ENCODE measurements at places on chromosomes 7 and 10.

GRCh38 chr10:86311190-86311589 lies 55.4 kb downstream of the GRID1 start:
- no peak for DNase-seq

DNA sequence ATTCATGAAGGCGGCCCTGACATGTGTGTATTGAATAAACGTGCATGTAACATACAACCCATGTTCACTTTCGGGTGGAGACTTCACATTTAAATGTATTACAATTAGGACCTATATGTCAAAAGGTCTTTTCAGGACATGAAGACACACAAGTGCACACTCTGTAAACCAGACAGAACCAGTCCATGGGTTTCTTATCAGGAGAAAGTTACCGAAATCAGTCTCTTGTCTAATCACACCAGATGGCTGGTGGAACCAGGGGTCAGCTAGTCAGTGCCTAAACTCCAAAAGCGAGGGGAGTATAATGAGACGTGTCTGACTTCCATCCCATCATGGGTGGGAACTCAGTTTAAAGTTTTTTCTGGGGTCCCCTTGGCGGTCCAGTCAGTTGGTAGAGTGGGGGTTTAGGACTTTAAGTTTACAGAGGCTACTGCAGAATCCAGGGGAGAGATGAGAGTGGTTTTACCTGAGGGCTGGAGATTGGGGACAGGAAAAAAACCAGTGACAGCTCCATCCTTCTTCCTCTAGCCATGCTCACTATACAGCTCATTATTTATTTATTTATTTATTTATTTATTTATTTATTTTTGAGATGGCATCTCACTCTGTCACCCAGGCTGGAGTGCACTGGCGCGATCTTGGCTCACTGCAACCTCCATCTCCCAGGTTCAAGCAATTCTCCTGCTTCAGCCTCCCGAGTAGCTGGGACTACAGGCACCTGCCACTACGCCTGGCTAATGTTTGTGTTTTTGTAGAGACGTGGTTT lies 251.3 kb upstream of the LYZL1 start:
- DNase-seq = no peak

DNA sequence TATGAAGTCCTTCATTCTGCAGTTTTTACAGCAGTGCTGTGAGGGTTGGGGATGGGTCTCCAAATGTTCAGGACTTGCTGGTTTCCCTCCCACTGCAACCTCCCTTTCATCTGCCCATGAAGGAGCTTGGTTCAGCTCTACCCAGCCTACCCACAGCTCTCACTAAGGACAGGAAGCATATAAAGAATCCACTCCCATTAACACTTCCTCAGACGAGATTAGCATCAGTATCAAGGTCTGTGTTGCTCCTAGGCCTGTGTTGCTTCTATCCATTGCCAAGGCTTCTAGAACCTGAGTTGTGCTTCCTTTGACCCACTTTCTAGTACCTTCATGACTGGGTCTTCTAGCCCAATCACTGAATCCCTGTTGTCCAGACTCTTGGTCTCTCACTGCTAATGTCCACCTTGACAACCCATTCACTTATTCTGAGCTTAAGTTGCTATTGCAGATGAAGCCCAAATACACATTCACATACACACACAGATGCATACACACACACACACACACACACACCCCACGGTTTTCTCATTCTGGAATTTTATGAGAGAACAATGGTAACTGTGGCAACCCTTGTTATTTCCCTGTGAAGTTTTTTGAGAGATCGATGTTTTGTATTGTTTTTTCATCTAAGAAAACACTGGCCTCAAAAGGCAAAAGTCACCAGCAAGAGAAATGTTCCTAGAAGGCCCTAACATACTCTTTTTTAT lies 248.1 kb downstream of the MTERF1 start:
- no peak for DNase-seq

DNA sequence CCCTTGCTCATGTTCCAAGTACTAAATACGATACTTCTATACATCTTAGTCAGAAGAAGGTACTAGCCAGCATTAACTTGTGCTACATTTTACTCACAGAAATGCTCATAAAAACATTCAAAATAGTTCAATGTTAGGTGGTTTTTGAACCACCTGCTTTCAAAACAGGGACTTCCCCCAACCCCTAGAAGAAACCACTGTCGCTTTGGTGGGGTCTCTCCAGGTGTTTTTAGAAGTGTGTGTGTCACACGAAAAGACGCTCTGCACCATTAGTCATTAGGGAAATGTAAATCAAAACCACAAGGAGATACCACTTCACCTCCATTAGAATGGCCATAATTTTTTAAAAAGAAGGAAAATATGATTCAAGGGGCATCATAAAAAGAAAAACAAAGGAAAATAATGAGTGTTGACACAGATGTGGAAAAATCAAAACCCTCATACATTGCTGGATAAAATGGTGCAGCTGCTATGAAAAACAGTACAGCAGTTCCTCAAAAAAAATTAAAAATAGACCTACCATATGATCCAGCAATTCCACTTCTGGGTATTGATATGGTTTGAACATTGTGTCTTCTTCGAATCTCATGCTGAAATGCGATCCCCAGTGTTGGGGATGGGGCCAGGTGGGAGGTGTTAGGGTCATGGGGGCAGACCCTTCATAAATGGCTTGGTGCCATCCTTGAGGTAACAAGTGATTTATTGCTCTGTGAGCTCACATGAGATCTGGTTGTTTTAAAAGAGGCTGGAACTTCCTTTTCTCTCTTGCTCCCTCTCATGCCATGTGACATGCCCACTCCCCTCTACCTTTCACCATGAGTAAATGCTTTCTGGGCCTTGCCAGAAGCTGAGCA lies 74.2 kb downstream of the MALSU1 start:
- peak; percentile 30 for DNase-seq

GRCh38 chr7:45495618-45496017 lies 78.5 kb upstream of the ADCY1 start:
- DNase-seq = no peak

GRCh38 chr10:124523901-124524300 lies 62.3 kb downstream of the LHPP start:
- peak; percentile 50 for DNase-seq

GRCh38 chr10:72126184-72126871 lies 38.0 kb upstream of the SPOCK2 start:
- peak; percentile 60 for DNase-seq

DNA sequence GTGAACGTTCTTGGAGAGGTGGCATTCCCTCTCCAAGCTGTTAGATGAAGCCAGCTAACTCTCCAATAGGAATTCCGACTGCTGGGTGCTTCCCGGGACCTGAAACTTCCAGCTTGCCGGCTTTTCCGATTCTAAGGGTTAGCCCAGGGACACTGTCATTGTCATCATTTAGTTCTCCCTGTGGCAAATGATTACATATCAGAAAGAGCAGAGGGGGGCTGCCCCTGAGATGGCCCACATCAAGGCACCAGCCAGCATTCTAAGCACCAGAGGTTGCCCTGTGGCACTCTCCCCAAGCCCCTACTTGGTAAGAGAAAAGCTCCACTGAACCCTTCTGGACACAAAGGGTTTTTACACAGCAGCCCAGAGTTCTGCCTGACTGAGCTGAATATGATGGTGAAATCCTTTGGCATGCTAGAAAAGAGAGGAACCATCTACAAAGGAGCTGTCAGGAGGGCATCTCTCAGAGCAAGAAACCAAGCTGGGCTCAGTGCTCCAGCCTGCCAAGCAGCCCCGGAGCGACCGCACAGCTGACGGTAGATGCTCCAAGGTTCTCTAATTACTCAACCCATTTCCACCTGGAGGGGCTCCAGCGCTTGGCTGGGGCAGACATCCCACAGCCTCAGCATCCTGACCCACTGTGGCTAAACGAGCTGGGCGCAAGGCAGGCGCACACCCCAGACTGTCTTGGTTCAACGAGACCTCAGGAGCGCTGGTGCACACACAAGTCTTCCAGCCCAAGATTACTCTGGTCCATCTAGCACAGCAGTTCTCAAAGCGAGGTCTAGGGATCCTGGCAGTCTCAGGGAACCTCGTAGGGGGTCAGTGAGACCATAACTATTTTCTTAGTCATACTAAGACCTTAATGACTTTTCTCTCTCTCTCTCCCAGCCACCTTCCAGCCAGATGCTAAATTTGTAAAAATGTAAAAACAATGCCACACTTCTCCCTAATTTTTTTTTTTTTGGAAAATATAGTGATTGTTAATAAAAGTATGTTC lies 160.5 kb downstream of the GFRA1 start:
- no peak for DNase-seq

DNA sequence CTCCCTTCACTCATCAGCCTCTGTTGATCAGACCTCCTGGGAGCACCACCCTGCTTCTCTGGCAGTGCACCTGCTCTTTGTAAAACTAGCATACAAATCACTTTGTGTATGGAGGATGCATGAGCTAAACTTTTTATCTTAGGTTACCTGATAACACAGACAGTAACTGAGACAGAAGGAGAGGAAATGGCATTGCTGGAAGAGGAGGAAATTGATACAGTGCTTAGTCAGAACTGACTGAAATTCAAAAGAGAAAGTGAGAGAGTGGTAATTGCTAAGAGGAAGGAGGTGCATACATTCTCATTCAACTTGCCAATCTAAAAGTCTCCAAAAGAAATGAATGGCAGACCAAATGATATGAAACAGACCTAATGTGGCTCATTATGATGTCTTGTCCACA lies 1120.7 kb downstream of the GATA3 start:
- DNase-seq = no peak

GRCh38 chr10:62696798-62697197 lies 107.7 kb upstream of the ADO start:
- no peak for DNase-seq

DNA sequence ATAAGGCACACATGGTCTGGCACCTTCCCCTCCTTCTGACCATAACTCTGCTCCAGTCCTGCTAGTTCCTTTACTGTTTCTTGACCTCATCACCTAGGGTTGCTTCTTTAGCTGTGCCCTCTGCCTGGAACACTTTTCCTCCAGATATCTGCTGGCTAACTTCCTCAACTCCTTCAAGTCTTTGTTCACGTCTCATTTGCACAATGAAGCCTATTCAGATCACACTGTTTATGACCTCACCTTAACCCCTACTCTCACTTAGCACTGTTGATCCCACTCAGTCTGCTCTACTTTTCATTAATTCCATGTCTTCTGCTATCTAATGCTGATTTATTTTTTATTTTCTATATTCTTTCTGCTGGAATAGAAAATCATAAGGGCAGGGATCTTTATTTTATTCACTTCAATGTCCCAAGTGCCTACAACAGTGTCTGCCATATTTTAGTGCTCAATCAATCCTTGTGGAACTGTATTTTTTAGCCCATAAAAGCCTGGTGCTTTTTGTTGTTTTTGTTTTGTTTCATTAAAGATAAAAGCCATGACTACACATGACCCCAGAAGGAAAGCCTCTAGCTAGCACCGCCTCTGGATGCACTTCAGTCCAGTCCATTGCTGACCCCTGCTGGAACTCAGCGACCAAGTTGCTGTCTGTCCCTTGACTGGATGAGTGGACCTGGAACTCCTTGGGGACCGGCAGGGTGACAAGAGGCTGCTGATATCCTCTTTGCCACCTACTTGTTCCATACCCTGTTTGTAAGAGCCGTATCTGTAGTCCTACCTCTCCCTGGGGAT lies 12.3 kb downstream of the KLF14 start:
- peak; percentile 72 for DNase-seq

DNA sequence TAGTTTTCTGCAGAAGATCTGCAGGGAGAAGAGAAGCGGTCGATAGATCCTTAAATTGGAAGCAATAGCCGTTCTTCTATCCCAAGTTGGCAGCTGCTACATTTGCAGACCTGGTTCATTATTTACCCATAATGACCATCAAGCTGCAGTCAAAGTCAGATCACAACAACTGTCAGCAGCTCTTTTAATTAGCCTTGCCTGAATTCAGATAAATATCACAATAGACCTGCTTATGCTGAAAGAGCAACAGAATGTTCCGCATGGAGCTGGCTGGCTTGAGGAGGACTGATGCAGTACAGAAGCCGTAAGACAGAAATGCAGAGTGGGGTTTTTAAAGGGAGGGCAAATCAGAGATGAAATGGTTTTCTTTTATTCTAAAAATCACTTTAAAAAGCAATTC lies 109.4 kb downstream of the HIBADH start:
- DNase-seq = no peak

GRCh38 chr7:157541295-157542067 lies 204.7 kb downstream of the DNAJB6 start:
- DNase-seq = no peak

DNA sequence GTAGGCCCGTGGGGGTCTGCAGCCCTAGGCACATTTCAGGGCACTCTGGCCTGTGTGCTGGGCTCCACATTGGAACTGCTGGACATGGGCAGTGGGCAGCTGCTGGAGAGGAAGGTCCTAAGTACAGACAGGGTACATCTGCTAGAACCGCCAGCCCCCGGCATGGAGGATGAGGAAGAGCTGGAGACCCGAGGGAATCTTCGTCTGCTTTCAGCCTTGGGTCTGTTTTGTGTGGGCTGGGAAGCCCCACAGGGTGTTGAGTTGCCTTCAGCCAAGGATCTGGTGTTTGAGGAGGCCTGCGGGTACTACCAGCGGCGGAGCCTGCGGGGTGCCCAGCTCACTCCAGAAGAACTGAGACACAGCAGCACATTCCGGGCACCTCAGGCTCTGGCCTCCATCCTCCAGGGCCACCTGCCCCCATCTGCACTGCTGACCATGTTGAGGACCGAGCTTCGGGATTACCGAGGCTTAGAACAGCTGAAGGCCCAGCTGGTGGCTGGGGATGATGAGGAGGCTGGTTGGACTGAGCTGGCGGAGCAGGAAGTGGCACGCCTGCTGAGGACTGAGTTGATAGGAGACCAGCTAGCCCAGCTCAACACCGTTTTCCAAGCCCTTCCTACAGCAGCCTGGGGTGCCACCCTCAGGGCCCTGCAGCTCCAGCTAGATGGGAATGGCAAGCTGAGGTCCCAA lies 1.4 kb downstream of the HPS6 start:
- DNase-seq = no peak

GRCh38 chr7:140033036-140033435 lies 29.7 kb downstream of the PARP12 start:
- no peak for DNase-seq

- no peak for DNase-seq
Observed at GRCh38 chr10:100020142-100020885, 10.6 kb upstream of the DNMBP start.

GRCh38 chr7:27171637-27172314 lies 2.3 kb downstream of the HOXA10 start:
- DNase-seq = peak; percentile 27

DNA sequence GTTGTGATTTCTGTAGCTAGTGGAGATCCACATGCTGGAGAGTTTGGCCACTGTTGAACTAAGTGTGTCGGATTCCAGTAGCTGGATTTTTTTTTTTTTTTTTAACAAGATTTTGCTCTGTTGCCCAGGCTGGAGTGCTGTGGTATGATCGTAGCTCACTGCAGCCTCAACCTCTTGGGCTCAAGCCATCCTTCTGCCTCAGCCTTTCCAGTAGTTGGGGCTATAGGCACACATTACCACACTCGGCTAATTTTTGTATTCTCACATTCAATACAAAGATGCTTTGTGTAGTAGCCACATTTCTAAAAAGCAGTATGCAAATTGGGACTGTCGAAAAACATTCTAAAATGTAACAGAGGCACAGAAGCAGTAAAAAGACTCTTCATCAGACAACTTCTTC lies 63.5 kb downstream of the RABGEF1 start:
- DNase-seq = no peak

GRCh38 chr10:784403-785088 lies 95.1 kb upstream of the DIP2C start:
- peak; percentile 71 for DNase-seq

- DNase-seq = no peak
Observed at GRCh38 chr10:52597189-52597863, 175.3 kb downstream of the MBL2 start.

All from NB4 (cell line).